ENCODE measurements at places on chromosomes 6 and 20.
A peak's percentile ranks its signal among the peaks of the same experiment; 100 is the strongest.

- no peak for DNase-seq
These were observed 79.8 kb upstream of the CD93 start for GRCh38 chr20:23165964-23166363.

- DNase-seq: no peak
These were observed 30.2 kb downstream of the CSNK2A1 start for GRCh38 chr20:513429-513828.

DNA sequence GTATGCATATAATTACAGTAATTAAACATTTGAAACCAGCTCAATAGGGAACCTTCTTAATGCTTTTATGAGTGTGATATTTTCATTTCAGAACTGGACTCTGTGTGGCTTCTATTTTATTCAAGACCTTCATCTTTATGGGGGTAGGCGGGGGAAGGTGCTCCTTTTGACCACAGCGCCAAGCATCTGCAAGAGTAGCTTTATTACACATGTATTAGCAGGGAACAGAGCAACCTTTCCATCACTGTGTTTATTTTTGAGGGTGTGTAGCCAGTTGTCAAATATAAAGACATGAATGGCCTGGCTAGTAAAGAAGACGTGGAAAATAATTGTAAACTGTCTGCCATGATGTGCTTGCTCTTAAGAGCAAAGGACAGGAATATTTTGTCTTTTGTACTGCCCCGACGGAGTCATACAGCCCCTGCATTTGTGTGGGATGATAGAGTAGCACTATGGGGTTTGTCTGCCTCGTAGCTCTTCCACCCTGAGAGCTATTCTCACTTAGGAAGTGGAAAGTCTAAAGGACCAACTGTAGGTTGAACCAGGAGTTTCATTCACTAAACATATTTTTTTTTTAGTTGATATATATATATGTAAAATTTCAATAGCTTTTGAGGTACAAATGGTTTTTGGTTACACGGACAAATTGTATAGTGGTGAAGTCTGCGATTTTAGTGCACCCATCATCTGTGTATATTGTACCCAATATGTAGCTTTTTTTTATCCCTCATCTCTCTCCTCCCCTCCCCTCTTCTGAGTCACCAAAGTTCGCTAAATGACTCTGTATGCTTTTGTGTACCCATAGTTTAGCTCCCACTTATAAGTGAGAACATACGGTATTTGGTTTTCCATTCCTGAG lies 91.2 kb downstream of the CARMIL1 start:
- peak; percentile 22 for DNase-seq

DNA sequence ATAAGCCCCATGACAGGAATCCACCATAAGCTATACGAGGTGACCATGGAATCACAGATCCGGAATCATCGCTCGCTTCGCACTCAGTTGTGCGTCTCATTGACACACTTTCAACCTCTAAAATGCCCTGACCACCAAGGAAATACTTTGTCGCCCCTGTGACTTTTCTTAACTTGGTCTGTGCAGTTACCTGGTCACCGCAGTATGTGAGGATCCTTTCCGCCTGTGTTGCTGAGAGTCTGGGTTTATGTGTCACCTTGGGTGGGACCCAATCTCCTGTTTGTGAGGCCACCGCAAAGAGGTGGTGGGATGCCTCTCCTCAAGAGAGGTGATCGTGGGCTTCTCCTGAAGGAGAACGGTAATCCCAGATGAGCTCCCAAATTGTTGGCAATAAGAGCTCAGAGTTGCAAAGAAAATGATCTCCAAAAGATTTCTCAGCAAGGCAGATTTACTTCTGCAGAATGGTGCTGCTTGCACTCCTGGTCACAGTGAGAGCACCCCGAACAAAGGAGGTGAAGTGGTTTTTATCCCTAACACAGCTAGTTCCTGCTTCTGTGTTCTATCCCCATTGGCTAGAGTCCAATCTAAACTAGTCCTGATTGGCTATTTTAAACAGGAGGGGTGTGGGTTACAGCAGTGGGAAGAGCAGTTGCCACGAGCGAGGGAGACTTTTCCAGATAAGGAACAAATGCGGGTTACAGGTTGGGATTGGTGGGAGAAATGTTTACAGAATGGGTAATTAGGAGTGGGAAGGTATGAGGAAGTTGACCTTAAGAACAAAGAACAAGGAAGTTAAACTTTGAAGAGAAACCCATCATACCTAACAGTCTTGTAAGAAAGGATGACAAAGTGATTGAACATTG lies 9.1 kb upstream of the ZNFX1 start:
- DNase-seq: no peak

DNA sequence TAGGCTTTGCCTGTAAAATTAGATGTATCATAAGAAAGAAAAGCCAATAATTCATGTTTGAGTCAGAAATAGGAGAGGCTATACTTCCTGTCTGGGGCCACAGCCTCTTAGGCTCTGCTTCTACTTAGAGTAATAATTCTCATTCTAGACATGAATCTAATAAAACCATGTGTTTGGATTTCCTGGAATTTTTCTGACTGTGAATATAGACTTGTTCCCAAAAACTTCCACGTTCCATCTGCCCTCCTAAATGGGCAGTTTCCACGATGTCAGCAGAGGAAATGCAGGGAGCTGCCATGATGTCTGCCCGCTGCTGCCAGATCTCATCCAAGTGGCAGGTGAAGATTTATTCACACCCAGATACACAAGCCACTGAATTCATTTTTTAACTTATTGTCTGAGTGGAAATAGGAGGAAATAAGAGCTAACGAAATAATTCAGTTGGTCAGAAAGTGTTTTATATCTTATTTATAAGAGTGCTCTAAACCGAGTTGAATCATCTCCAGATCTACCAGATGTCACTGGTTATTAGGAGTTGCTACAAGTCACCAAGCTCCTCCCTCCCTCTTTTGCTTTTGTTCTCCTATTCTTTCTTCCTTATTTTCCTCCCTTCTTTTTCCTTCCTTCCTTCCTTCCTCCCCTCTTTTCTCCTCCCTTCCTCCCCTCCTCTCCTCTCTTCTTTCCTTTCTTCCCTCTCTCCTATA lies 69.3 kb downstream of the ALDH8A1 start:
- DNase-seq: no peak

DNA sequence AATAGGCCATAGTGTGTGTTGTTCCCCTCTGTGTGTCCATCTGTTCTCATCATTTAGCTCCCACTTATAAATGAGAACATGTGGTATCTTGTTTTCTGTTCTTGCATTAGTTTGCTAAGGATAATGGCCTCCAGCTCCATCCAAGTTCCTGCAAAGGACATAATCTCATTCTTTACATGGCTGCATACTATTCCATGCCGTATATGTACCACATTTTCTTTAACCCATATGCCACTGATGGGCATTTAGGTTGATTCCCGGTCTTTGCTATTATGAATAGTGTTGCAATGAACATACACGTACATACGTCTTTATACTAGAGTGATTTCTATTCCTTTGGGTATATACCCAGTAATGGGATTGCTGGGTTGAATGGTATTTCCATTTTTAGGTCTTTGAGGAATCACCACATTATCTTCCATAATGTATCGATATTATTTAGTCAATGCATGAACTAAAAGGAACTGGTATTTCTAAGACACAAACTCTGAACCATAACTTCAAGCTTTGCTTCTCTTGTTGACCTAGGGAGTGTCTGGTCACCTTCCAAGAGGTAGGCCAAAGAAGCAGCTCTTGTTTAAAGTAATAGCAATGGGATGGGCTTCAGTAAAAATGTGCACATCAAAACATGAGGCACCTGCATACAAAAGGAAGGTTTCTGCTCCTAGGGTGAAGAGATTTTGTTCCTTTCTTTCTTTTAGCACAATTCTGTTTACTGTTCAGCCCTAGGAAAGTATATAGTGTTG lies 343.0 kb upstream of the ARID1B start:
- DNase-seq: no peak

DNA sequence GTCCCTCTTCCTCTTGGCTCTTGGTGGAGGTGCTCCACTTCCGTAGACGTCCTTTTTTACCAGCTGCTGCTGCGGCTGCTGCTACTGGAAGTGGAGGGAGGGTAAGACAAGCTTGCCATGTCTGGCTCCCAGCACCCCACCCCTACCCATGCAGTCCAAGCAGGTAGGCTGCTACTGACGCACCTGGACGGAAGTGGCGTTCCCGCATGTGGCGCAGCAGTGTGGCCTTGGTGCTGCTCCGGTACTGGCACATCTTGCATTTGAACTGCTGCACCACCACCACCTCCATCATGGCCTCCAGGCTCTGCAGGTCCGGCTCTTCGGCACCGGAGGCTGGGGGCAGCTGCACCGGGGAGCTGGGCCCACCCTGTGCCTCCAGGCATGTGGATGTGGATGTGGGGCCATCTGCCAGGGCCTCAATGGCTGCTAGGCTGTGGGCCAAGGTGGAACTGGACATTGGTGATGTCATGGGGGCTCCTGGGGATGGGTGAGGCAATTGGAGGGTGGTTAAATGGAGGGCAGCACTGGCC lies 4.4 kb downstream of the ZNF335 start:
- DNase-seq: no peak

GRCh38 chr6:16434885-16435284 lies 196.5 kb downstream of the GMPR start:
- DNase-seq: no peak

- DNase-seq: no peak
These were observed 46.4 kb downstream of the CLVS2 start for GRCh38 chr6:123042401-123042800.

DNA sequence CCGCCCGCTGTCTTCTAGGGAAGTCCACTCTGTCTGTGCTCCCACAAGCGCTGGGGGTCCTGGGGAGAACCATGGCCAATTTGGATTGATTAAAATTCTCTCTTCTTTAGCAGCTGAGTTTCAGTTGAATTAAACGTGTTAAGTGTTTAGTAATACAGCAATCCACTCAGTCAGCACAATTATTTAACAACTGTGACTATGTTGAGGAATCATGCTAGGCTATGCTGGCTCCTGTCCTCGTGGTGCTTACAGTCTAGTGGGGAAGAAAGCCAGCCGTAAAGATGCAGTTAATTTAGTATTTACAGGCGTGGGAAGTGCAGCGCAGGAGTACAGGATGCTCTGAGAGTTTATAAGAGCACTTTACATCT lies 88.9 kb upstream of the FOXP4 start:
- no peak for DNase-seq

- DNase-seq: no peak
These were observed 93.3 kb downstream of the ADAT2 start for GRCh38 chr6:143357152-143357551.

GRCh38 chr6:133854364-133855275 lies 34.3 kb upstream of the TCF21 start:
- peak; percentile 14 for DNase-seq
